Right atrium auricular region (tissue), 2 donors: ENCODE measurements at places on chromosomes 5 and 9. TPM values are rescaled to one million over a fixed set of nuclear protein-coding genes. Genes with fewer than 3 reads are reported as not detected.

GRCh38 chr9:20640331-20641187 is 18.3 kb upstream of the MLLT3 start:
- no peak overlapping the region for H3K4me3 ChIP-seq
- H3K4me1 ChIP-seq, result no peaks in the 10 kb centered on the region
- DNase-seq, result no peak
- no peak overlapping the region for H3K27ac ChIP-seq

DNA sequence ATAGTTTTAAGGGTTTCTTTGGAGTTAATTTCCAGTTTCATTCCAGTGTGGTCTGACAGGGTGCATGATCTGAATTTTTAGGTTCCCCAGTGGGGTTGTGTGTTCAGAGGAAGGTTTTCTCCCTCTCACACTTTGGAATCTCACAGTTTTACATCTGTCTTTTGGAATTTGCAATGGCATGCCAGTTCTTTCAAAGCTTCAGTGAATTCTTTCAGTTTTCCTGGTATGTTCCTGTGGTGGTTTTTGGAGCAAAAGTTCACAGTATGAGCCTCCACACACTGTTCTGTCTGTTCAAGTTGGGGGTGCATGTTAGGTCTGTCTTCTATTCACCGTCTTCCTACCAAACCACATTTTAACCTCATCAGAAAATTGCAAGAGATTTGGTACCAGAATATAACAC is 624.2 kb downstream of the KCTD16 start:
- H3K27ac ChIP-seq, result no peak overlapping the region
- no peak for DNase-seq
- no peaks in the 10 kb centered on the region for H3K27me3 ChIP-seq
- H3K4me1 ChIP-seq, result no peaks in the 10 kb centered on the region
- no peaks in the 10 kb centered on the region for H3K36me3 ChIP-seq

- H3K36me3 ChIP-seq, result no peaks in the 10 kb centered on the region
- H3K4me3 ChIP-seq, result no peak overlapping the region
Measured at GRCh38 chr5:77225531-77225930, 15.1 kb downstream of the PDE8B start.

DNA sequence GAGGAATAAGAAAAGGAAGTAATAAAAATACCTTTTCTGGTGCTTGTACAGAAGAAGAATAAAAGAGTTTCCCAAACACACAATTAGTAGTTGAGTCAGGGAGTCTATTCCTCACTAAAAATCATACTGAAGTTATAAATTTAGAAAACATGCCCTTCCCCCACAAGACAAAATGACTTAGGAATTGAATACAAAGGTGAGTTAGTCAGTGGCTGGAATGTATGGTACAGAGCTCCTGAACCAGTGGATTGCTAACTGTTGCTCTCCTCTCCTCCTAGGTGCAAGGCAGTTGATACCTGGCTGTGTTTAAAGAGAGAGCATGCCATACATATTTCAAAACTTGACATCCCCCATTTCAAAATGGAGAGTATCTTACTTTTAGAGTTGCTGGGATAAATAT is 1.9 kb downstream of the GDA start:
- no peak for DNase-seq
- no peaks in the 10 kb centered on the region for H3K27me3 ChIP-seq
- H3K27ac ChIP-seq, result no peak overlapping the region

GRCh38 chr9:23638011-23638410 is 188.0 kb downstream of the ELAVL2 start:
- no peaks in the 10 kb centered on the region for H3K4me1 ChIP-seq
- no peak overlapping the region for H3K4me3 ChIP-seq
- no peaks in the 10 kb centered on the region for H3K27me3 ChIP-seq
- H3K36me3 ChIP-seq, result no peaks in the 10 kb centered on the region
- no peak overlapping the region for H3K27ac ChIP-seq

DNA sequence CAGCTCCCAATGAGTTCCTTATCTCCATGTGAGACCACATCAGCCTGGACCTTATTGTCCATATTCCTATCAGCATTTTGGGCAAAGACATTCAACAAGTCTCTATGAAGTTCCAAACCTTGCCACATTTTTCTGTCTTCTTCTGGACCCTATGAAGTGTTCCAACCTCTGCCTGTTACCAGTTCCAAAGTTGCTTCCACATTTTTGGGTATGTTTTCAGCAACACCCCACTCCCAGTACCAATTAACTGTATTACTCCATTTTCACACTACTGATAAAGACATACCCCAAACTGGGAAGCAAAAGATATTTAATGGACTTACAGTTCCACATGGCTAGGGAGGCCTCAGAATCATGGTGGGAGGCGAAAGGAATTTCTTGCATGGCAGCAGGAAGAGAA is 548.5 kb downstream of the CHSY3 start:
- H3K4me3 ChIP-seq, result no peak overlapping the region
- no peaks in the 10 kb centered on the region for H3K27me3 ChIP-seq
- no peak for DNase-seq
- H3K36me3 ChIP-seq, result no peaks in the 10 kb centered on the region

- H3K4me3 ChIP-seq, result no peak overlapping the region
- no peaks in the 10 kb centered on the region for H3K27me3 ChIP-seq
- H3K27ac ChIP-seq, result no peak overlapping the region
- H3K36me3 ChIP-seq, result peaks cover 6% of the 10 kb centered on the region
Measured at GRCh38 chr9:114299286-114300152, 23.4 kb upstream of the ORM1 start.

DNA sequence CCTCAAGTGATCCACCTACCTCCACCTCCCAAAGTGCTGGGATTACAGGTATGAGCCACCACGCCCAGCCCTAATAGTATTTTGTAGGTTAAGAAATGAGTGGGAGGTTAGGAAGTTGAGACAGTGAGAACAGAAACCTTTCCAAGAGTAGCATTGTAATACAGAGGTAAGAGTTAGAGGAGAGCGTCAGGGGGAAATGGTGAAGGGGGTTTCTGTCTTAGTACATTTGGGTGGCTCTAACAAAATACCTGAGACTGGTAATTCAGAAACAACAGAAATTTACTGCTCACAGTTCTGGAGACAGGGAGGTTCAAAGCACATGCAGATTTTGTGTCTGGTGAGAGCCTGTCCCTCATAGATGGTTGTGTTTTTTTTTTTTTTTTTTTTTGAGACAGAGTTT is 18.8 kb downstream of the SMIM3 start:
- H3K36me3 ChIP-seq, result peaks cover 17% of the 10 kb centered on the region
- DNase-seq, result no peak
- H3K27me3 ChIP-seq, result no peaks in the 10 kb centered on the region
- H3K4me3 ChIP-seq, result no peak overlapping the region
- H3K4me1 ChIP-seq, result no peaks in the 10 kb centered on the region
- H3K27ac ChIP-seq, result no peak overlapping the region

DNA sequence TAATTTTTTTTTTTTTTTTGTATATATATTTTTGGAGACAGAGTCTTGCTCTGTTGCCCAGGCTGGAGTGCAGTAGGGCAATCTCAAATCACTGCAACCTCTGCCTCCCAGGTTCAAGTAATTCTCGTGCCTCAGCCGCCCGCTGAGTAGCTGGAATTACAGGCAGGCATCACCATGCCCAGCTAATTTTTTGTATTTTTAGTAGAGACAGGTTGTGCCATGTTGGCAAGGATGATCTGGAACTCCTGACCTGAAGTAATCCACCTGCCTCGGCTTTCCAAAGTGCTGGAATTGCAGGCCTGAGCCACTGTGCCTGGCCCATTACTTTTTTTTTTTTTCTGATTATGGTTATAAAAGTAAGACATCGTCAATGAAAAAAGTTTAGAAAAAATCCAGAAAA is 84.0 kb upstream of the LMNB1 start:
- no peak overlapping the region for H3K4me3 ChIP-seq
- no peak overlapping the region for H3K27ac ChIP-seq
- H3K36me3 ChIP-seq, result no peaks in the 10 kb centered on the region
- no peaks in the 10 kb centered on the region for H3K27me3 ChIP-seq

DNA sequence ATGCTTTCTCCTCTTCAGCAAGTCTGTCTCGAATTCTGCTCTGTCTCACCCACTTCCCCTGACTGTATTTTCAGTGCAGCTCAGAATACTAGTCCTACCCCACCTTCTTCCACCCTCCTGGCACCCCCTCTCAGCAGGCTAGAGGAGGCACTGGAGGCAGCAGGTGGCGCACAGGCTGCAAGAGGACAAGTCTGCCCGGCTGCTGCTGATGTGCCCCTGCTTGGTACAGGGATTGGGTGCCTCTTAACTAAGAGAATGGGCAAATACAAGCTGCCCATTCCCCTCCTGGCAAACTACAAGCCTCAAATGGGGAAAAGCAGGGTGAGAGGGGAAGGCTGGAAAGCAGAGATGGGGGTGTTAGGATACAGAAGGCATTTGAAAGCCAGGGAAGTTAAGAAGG is 5.1 kb downstream of the TLN1 start:
- H3K4me3 ChIP-seq, result peak overlapping the region; percentile 78
- peak overlapping the region; percentile 98 for H3K27ac ChIP-seq
- no peaks in the 10 kb centered on the region for H3K4me1 ChIP-seq
- no peak for DNase-seq
- no peaks in the 10 kb centered on the region for H3K27me3 ChIP-seq

DNA sequence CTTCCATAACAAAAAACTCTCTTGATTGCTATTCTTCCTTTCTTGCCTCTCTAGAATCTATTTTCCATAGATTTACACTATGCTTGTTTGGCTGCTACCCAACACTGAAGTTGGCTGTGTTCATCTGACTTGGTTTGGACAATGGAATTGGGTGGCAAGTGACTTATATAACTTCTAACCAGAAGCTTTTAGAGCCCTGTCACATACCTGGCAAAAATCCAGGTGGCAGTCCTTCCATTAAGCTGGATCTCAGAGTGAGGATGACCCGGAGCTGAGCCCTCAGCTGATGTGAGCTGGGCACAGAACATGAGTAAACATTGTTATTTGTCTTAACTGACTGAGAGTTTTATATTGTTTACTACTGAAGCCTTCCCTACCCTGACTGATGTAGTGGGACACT is 225.7 kb downstream of the TLR4 start:
- H3K27ac ChIP-seq, result no peak overlapping the region
- DNase-seq, result no peak
- H3K27me3 ChIP-seq, result no peaks in the 10 kb centered on the region
- H3K36me3 ChIP-seq, result no peaks in the 10 kb centered on the region
- no peak overlapping the region for H3K4me3 ChIP-seq
- H3K4me1 ChIP-seq, result no peaks in the 10 kb centered on the region

DNA sequence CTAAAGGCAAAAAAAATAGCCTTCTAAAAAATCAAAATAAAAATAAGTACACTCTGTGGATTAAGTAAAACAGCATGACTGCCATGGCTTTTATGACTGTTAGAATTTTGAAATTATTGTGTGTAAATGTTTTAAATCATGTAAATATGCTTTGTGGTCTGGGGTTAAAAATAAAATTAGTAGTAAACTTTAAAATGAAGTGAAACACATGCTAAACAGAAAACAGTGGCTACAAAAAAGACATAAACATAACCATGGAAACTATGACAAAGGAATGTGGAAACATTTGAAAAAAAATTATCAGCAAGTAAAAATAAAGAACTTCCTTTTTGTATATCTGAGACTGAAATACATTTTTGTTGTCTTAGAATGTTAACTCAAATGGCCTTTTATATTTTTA is 134.5 kb upstream of the SPEF2 start:
- H3K27ac ChIP-seq, result no peak overlapping the region
- H3K4me1 ChIP-seq, result no peaks in the 10 kb centered on the region
- H3K36me3 ChIP-seq, result no peaks in the 10 kb centered on the region

- no peaks in the 10 kb centered on the region for H3K4me1 ChIP-seq
- H3K4me3 ChIP-seq, result no peak overlapping the region
- H3K27ac ChIP-seq, result peak overlapping the region; percentile 41
- no peaks in the 10 kb centered on the region for H3K36me3 ChIP-seq
Measured at GRCh38 chr5:159073026-159073425, 26.7 kb downstream of the EBF1 start.

- H3K36me3 ChIP-seq, result no peaks in the 10 kb centered on the region
- H3K27me3 ChIP-seq, result no peaks in the 10 kb centered on the region
- H3K27ac ChIP-seq, result no peak overlapping the region
- H3K4me1 ChIP-seq, result no peaks in the 10 kb centered on the region
- no peak overlapping the region for H3K4me3 ChIP-seq
Measured at GRCh38 chr9:80957801-80958200, 731.5 kb downstream of the TLE1 start.

- DNase-seq, result no peak
- no peaks in the 10 kb centered on the region for H3K27me3 ChIP-seq
- H3K4me1 ChIP-seq, result peaks cover 22% of the 10 kb centered on the region
- no peak overlapping the region for H3K27ac ChIP-seq
- H3K36me3 ChIP-seq, result no peaks in the 10 kb centered on the region
Measured at GRCh38 chr9:35675732-35676392, 2.1 kb downstream of the CA9 start.

DNA sequence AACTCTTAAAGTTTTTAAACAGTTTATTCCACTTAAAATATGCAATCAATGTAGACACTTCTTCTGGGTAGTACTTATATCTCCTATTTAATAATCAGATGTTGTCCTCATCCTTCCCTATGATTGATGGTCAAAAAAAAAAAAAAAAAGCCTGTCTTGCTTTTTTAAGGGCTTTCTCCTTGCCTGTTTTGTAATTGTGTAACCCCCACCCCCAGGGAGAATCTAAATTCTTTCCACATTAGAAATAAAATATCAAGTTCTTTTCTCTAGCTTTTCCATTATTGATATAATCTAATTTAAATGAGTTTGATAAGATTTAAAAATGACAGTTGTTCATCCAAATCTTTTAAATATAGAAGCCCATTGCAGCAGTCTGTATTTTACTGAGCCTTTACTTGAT is 119.7 kb downstream of the CHSY3 start:
- no peak for DNase-seq
- no peaks in the 10 kb centered on the region for H3K36me3 ChIP-seq
- H3K4me3 ChIP-seq, result no peak overlapping the region
- H3K4me1 ChIP-seq, result no peaks in the 10 kb centered on the region

DNA sequence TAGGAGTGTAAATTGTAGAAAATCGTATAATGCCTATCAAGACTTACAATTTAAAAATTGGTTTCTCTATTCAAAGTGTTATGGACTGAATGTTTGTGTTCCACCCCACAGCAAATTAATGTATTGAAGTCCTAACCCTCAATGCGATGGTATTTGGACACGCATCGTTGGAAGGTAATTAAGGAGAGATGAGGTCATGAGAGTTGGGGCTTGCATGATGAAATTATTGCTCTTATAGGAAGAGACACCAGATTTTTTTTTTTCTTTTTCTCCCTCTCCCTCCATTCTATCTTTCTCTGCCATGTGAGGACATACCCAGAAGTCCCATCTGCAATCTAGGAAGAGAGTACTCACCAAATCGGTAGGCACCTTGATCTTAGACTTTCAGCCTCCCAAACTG is 189.2 kb downstream of the MAN2A1 start:
- H3K36me3 ChIP-seq, result no peaks in the 10 kb centered on the region
- no peaks in the 10 kb centered on the region for H3K27me3 ChIP-seq
- DNase-seq, result no peak
- H3K27ac ChIP-seq, result no peak overlapping the region
- no peak overlapping the region for H3K4me3 ChIP-seq

Gene CLPTM1L
- total RNA-seq, result 85.4 TPM

Gene CMYA5
- 1,662 TPM for total RNA-seq

Gene SLC45A2
- total RNA-seq, result 0.82 TPM

Gene ANGPTL2
- total RNA-seq, result 42.8 TPM

Gene TOR1B
- total RNA-seq, result 10.2 TPM

Gene SLC1A3
- 31.8 TPM for total RNA-seq

Gene ANKRD18B
- total RNA-seq, result not detected
